B cell (primary cell): ENCODE measurements at places on chromosomes 2 and 18. TPM values are rescaled to one million over a fixed set of nuclear protein-coding genes. Genes with fewer than 3 reads are reported as not detected.

KCNK3 gene
- total RNA-seq = not detected in 2 replicates

- H3K27ac ChIP-seq = no peak overlapping the region
- H3K27me3 ChIP-seq = no peaks in the 10 kb centered on the region
- no peak for DNase-seq
- no peak overlapping the region for H3K4me3 ChIP-seq
- no peaks in the 10 kb centered on the region for H3K36me3 ChIP-seq
- no peaks in the 10 kb centered on the region for H3K4me1 ChIP-seq
Measured at GRCh38 chr2:167192833-167193232, 304.6 kb downstream of the XIRP2 start.

- no peak for DNase-seq
- no peak overlapping the region for H3K4me3 ChIP-seq
- no peaks in the 10 kb centered on the region for H3K4me1 ChIP-seq
Measured at GRCh38 chr2:102114851-102115497, 27.6 kb upstream of the IL1R1 start.

DNA sequence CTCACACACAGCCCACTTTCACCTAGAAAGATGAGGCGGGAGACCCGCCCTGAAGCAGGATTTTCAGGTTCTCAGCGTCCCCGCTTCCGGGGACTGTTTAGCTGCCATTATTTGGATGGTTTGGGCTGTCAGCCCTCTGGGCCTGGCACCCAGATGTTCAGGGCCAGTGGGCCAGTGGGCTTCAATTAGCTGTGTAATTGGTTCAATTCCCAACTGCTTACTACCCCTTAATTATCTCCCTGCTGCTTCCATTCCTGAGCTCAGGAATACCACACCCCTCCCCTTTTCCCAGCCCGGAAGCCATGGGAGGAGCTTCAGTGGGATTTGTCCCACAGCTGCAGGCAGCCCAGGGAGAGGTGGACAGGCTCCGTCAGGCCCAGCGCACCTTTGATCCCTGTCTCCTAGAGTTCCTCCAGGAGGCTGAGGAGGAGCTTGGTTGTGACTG lies 114.1 kb upstream of the MYCN start:
- no peak for DNase-seq
- no peak overlapping the region for H3K27ac ChIP-seq
- H3K4me3 ChIP-seq = no peak overlapping the region

NIFK gene
- total RNA-seq = 55.3 and 56.3 TPM in 2 replicates

DNA sequence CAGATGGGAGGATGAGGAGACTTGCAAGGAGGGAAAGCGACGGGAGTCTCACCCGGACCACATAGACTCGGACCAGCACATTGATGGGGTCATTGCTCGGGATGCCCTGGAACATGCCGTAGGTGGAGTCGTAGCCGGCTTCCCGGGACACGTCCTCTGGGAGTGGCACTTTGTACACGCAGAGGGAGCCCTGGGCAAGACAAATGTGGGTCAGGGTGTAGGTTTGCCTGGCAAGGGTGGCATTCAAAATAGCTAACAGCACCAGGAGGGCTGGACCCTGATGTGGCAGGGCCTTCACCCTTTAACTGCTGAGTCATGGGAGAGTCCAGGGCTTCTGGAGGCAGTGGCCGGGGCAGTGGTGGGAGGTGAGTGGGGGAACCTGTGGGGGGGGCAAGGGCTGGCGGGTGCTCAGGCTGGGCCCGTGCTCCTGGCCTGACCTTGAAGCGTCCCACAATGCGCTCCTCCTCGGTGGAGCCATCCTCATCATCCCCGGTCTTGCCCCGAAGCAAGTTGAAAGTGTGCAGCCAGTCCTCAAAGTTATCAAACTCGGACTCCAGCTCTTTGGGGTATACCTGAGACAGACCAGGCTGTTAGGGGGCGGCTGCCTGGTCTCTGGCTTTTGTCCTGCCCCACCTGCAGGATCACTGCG lies 11.1 kb downstream of the OTOF start:
- no peak for DNase-seq
- no peaks in the 10 kb centered on the region for H3K27me3 ChIP-seq
- no peaks in the 10 kb centered on the region for H3K36me3 ChIP-seq

SLC9A4 gene
- total RNA-seq = 0.07 and 0.20 TPM in 2 replicates

- no peaks in the 10 kb centered on the region for H3K4me1 ChIP-seq
- DNase-seq = no peak
- no peaks in the 10 kb centered on the region for H3K36me3 ChIP-seq
- no peak overlapping the region for H3K27ac ChIP-seq
- no peaks in the 10 kb centered on the region for H3K27me3 ChIP-seq
- H3K4me3 ChIP-seq = no peak overlapping the region
Measured at GRCh38 chr2:103387888-103388287, 626.1 kb downstream of the TMEM182 start.

- no peak overlapping the region for H3K4me3 ChIP-seq
- no peak for DNase-seq
- H3K27me3 ChIP-seq = no peaks in the 10 kb centered on the region
- peaks cover 3% of the 10 kb centered on the region for H3K4me1 ChIP-seq
- H3K36me3 ChIP-seq = no peaks in the 10 kb centered on the region
- no peak overlapping the region for H3K27ac ChIP-seq
Measured at GRCh38 chr2:37573451-37574388, 97.7 kb downstream of the CDC42EP3 start.

DNA sequence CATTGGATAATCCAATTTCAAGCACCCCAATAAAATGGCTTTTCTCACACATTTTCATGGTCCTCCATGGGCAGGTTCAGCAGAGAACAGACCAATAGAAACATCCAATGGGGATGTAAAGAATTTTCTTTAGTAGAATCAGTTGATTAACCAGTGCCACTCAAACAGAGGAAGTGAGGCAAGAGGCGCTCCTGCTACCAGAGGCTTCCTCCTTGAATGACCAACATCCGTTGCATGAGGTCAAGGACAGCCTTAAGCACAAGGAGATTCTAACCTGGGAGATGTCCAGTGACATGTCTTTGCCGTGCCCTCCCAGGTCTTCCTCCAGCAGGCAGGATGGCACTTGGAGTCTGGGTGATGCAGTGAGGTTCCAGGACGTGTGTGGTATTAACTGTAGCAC lies 146.6 kb downstream of the PIEZO2 start:
- no peaks in the 10 kb centered on the region for H3K4me1 ChIP-seq
- DNase-seq = no peak
- H3K27me3 ChIP-seq = no peaks in the 10 kb centered on the region
- H3K4me3 ChIP-seq = no peak overlapping the region
- H3K36me3 ChIP-seq = no peaks in the 10 kb centered on the region
